ENCODE measurements at places on chromosomes 2 and 18.

GRCh38 chr2:221473451-221473850 lies 98.7 kb downstream of the EPHA4 start:
- DNase-seq, result no peak

GRCh38 chr2:188975497-188976102 lies 1.4 kb downstream of the COL3A1 start:
- DNase-seq, result peak; percentile 93

DNA sequence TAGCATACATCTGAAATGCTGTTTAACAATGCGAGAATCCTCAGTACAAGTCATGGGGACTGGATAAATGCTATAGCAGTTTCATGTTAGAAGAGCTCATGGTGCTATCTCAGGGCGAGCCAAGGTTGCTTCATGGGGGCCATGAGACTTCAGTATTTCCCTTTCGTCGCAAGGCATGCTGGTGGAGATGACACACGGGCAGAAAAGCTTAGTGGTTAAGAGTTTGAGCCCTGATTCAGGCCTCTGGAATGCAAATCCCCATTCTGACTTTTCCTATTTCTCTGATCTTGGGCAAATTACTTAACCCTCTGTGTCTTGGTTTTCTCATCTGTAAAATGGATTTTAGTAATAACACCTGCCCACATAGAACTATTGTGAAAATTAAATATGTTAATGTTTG lies 57.4 kb upstream of the EPHA4 start:
- DNase-seq, result peak; percentile 68

GRCh38 chr2:160010361-160011145 lies 51.9 kb downstream of the PLA2R1 start:
- no peak for DNase-seq

DNA sequence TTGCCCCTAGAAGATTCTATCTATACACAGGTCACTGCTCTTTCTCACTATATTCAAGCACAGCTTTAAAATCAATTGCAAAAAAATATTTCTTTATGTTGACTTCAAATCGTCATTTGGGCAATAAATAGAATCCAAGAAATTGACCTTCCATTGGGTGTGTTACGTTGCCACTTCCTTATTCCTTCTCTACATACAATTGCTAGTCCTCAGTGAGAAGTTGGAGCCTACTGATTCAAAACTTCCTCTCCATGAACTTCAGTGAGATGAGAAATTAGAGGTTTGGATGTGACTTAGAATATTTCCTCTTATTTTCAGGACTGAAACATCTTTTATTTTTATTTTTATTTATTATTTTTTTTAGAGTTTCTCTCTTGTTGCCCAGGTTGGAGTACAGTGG lies 40.3 kb downstream of the PMAIP1 start:
- no peak for DNase-seq

DNA sequence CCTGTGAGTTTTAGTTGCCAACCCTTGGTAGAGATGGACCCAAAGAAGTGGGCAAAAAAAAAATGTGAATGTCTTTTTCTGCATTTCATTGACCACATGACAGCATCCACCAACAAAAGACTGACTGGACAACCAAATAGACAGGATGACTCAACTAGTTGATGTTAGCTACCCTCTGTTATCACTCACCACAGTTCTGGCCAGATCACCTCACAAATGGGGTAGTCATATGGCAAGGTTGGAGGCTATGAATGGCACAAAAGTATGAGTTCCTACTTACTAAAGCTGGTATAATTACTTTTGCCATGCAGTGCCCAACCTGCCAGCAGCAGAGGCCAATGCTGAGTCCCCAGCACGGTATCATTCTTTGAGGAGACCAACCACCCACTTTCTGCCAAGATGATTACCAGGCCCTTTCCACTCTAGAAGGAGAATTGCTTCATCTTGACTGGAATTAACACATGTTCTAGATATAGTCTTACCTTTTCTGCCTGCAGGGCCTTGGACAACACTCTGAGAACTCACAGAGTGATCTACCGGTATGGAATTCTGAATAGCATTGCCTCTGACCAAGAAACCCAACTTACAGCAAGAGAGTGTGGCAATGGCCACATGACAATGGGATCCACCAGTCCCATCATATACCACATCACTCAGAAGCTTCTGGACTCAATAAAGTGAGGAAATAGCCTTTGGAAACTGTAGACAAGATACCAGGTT lies 20.1 kb upstream of the TCF7L1 start:
- DNase-seq, result peak; percentile 29

- peak; percentile 18 for DNase-seq
Measured at GRCh38 chr2:48144777-48145176, 238.5 kb upstream of the FBXO11 start.

- no peak for DNase-seq
Measured at GRCh38 chr18:41134426-41134825, 820.6 kb upstream of the PIK3C3 start.

DNA sequence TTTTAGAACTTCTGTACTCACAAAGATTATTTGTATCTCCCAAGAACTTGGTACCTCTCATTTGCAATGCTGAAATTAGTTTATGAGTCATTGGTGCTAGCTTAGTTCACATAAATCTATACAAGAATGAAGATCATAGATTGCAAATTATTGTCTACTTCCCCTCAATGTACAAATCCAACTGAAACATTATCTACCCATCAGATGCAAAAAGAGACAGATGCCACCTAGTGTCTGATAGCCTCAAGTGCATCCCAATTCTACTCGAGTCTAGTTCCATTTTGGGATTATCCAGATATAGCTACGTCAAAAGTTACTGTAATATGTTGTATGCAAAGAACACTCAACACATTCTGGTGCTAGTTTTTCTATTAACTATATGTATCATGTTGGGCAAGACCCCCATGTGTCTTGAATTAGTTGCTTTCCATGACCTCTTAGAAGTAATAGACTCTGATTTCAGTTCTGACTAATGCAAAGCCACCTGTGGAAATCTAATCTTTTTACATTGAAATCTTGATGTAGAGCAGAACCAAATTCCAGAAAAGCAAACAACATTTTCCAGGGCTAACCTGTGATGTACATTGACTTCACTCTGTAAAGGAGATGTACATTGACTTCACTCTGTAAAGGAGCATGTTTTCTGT lies 210.0 kb downstream of the RBM43 start:
- peak; percentile 63 for DNase-seq
